Fibroblast of villous mesenchyme (primary cell): ENCODE measurements at places on chromosomes 7 and 10. TPM values are rescaled to one million over a fixed set of nuclear protein-coding genes. Genes with fewer than 3 reads are reported as not detected.

The NPFFR1 gene
- not detected in 2 replicates for total RNA-seq

The ECHS1 gene
- 50.3 and 59.6 TPM in 2 replicates for total RNA-seq

- DNase-seq, result peak; percentile 13
These were observed 17.2 kb downstream of the AP5Z1 start for GRCh38 chr7:4792537-4793126.

DNA sequence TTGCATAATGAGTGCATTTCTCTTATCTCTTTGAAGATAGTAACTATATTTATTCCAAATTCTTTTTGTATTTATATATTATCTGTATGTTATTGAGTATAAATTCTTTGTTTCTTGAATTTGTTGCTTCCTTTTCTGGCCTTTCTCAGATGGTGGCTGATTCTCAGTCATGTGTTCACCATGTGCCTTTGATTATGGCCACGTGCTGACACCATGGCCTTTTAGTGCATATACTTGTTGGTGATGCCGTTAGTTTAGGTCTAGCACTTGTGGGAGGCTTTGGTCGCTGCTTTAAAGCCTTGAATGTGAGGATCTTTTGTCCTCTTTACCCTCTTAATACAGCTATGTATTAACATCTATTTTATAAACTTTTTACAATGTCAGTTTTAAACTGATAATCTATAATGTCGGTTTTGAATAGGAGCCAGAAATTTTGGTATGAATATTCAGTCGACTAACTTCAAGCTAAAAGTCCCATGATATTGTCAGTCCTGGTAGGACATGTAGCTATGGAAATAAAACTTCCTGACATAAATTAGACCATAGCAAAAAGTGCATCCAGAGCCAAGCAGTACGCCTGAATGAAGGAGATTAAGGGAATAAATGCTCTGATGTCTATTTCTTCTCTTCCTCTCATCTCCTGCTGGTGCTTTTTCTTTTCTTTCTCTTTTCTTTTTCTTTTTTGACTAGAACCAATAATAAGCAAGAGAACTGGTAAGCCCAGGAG is 130.3 kb downstream of the GNAI1 start:
- no peak for DNase-seq

- peak; percentile 51 for DNase-seq
These were observed 3.5 kb upstream of the ARL4A start for GRCh38 chr7:12683678-12684585.

DNA sequence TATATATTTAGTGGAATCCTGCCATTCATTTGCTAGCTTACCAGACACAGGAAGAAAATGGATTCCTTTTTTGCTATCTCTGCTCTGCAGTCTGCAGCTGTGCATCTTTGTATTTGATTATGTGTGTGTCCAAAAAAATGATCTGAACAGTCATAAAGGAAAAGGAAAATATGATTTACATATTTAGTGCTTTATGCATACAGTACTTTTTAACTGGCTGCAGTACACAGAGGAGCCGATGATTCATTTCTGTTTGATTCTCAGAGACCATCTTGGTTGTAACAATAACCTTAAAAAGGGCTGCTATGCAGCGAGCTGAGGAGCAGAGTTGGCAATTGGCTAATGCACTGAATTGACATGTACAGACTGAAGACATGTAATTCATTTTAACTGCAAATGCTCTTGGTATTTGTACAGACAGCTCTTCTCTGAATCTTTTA is 151.3 kb upstream of the FZD1 start:
- peak; percentile 58 for DNase-seq

DNA sequence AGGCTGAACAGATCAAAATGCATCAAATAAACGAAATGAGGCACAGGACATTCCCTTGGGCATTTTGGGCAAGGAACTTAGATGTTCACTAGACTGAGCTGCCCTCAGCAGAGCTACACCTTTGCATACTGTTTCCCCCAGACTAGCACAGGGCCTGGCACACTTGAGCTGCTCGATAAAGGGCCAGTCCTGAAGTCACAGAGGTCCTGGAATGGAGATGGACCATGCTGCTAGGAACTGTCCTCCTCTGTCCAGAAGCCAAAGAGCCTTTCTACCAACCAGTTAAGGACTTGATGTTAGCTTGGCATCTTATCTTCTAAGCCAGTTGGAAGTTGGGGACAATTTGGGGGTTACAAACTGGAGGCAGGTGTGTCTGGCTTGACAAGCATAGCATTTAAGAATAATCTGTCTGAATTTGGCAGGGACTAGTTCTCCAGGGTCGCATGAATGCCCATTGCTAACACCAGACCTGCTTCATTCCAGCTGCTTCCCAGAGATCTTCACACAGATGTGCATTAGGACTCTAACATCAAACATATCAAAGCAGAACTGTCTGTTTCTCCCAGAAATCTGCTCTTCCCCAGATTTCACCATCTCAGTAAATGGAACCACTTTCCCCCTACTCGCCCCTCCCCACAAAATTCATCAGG is 152.2 kb upstream of the PDE1C start:
- DNase-seq, result no peak

DNA sequence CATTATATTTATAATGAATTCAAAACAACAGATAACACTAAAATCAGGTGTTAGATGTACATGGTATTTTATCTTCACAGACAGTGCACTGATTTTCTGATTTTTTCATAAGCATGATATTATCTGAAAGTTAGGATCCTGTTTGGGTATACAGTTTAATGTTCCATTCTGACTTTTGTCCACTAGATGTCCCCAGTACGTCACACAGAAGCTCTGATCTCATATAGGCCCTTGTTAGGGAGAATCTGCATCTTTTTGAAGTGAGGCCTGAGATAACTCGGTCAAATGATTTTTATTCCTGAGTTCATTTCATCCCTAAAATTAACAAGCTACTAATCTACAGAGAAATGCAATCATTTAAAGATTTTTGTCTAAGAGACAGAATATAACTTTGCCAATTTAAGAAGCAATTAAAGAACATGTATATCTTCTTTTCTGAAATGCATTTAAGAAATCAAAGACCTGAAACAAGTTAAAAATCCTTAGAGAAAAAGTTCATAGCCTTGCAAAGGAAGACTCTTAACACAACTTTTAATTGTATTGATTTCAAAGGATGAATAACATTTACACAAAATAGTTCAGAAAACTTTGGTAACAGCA is 72.0 kb upstream of the TES start:
- DNase-seq, result peak; percentile 71

DNA sequence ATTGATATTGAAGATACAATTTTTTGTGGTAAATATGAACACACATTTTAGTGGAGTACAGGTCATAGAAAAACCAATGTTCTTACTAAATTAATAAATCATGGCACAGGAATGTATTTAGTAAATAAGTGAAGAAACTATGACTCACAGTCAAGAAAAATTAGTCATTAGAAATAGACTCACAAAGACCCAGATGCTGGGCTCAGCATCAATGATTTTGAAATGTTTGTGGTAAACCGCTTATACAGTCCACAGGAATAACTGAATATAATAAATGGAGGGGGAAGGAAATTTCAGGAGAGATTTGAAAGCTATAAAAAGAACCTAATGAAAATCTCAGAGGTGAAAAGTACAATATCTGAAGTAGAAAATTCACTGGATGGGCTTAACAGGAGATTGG is 138.3 kb upstream of the ADCY1 start:
- DNase-seq, result peak; percentile 84

The KAZALD1 gene
- total RNA-seq, result 9.1 and 9.3 TPM in 2 replicates

The CLCN1 gene
- total RNA-seq, result under 0.01 TPM in 2 replicates

DNA sequence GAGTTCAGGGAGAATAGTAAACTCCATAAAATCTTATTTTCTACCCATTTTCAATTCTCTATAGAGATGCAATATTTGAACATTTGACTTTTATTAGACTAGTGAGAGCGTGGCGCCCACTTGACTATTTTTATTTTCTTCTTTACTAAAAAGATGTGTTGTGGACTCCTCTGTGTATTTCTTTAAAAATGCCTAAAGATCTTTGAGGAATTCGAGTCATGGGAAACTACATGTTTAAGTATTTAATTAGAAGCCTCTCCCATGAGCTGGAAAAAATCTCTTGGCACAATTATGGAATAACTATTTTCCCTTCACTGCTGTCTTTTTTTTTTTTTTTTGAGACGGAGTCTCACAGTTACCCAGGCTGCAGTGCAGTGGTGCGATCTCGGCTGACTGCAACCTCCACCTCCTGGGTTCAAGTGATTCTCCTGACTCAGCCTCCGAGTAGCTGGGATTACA is 124.2 kb downstream of the ARHGAP12 start:
- no peak for DNase-seq

GRCh38 chr7:133167300-133167699 is 85.4 kb upstream of the CHCHD3 start:
- no peak for DNase-seq

The VWC2 gene
- not detected in 2 replicates for total RNA-seq

DNA sequence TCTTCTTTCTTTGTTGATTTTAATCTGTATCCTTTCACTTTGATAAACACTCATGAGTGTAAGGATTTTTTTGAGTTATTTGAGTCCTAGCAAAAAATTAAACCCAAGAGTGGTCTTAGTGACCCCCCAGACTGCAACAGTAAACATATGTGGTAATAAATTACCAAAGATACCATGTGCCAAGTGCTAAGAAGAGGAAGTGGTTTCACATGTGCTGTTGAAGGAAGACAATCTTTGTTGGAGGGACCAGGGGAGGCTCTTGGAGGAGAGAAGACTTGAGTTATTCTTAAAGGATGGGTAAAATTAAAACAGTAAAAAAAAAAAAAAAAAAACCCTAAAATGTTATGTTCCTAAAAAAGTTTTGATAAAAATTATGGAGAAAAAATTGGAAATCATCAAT is 150.2 kb downstream of the SEC23IP start:
- DNase-seq, result no peak

The PFKFB3 gene
- 26.1 and 44.9 TPM in 2 replicates for total RNA-seq

The ASZ1 gene
- total RNA-seq, result under 0.01 TPM in 2 replicates

- DNase-seq, result no peak
These were observed at the start of gene PON3 for GRCh38 chr7:95396136-95397032. TSS of gene PON3 (minus strand) at chr7:95396375. CDS start at chr7:95396350, 25 bp downstream.

The EFCAB10 gene
- total RNA-seq, result under 0.01 TPM in 1 of 2 replicates, not detected in the other

DNA sequence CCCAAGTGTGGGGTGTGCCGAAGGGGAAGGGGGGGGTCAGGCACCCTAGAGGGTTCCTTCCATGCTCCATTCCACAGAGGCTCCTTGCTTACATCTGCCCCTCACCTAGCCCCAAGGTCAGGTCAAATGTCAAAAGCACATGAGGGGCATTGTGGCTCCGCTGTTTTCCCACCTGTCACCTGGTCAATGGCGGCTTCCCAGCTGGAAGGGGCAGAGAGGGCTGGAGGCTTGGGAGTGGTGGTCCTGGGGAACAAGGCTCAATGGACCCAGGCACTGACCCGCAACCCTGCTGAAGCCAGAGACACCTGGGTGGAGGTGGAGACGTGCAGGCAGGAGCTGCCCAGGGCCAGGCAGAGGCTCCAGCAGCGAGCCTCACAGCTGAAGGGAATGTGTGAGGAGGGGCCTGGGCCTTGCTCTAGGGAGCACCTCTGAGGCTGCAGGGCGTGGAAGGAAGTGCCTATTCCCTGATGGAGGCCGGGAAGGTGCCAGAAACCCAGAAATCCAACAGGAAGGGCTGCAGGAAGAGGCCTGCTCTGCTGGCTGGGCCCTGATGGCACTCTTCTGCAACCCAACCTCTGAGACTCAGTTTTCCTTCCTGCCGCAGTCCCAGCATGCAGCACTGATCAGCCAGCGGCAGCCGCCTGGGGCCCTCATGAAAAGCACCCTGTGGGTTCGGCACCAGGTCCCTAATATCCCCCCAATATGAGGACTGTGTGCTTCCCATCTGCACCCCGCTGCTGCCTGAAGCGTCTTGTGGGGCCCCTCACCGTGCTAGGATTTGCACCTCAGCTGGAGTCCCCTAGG is 16.0 kb downstream of the RASGEF1A start:
- DNase-seq, result no peak

- peak; percentile 100 for DNase-seq
These were observed 65.5 kb downstream of the CUX1 start for GRCh38 chr7:101882595-101883564.
